ENCODE measurements at places on chromosomes 12 and 14.
A peak's percentile ranks its signal among the peaks of the same experiment; 100 is the strongest.

DNA sequence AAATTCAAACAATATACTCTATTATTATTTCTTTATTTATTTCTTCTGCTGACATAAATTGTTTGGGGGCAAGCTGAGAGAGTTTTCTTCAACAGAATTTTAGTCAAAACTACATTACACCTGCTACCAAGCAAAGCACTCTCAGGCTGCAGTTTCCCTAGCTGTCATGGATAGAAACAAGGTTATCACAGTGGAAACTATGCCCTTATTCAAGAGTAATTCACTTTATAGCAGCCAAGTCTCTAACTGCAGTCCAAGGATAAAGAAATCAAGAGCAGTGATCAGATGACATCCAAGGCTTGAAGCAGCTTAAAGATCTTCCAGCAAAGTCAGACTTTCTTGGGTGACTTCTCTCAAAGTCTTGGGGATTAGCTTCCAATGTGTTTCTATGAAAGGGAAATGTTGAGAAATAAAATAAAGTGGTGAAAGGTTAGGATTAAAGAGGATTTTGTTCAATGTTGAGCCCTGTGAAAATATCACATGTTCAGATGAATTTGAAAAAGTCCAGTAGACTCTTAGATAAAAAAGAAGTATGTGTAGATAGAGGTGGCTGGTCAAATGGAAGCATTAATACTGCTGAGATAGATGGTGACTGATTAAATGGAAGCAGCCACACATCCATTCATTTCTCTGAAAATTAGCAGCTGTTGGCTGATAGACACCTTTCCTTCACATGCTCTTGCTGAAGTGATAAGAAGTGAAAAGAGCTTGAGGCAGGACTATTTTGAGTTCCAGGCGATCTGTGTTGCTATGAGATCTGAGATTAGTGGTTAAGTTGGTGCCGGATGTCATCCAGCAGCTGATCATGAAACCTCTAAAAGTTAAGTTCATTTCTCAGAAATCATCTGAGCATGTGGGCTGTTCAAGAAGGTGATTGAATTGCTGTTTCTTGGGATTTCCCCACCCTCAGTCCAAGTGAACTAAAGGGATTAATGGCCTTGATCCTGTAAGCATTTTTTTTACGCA is 257.8 kb upstream of the BTG1 start:
- peak; percentile 51 for DNase-seq

- DNase-seq: no peak
Observed at GRCh38 chr12:48917857-48918537, 7.3 kb downstream of the FKBP11 start.

GRCh38 chr12:107417004-107417403 is 268.6 kb upstream of the PWP1 start:
- DNase-seq: no peak

DNA sequence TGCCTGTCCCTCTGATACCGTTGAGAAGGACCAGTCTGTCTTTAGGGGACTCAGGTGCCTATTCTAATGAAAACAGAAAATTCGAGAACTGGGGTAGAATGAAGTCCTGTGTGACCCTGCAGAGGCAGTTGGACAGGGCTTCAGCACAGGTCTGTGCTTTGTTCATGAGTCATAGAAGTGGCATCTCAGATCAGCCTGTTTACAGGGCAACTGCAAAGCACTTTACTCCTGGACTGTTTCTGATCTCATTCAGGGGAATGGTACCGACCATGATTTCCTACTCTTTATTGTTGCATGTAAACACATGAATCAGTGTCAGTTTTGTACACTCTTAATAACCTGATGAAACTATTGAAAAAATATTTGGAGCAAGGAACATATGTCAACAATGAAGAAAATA is 1517.0 kb downstream of the AACS start:
- DNase-seq: peak; percentile 18

- no peak for DNase-seq
Observed at GRCh38 chr14:104558231-104559027, 21.1 kb upstream of the C14orf180 start.

DNA sequence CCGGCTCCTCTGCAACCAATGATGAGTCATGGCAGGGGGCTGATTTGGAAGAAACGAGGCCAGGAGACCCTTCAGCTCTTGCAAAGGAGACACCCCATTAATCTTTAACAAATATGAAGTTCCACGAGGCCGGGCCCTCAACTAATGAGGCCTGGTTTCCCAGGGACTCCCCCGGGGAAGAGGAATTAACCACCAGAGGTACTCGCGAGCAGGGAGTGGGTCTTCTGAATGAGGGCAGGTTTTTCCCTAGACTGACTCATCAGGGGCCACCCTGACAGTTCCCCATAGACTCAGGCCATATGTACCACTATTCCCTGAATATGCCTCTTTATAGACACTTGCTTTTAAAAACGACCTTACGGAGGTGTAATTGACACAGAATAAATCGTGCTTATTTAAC is 150.7 kb upstream of the LHX5 start:
- no peak for DNase-seq
